ENCODE measurements at places on chromosomes 4 and X.

DNA sequence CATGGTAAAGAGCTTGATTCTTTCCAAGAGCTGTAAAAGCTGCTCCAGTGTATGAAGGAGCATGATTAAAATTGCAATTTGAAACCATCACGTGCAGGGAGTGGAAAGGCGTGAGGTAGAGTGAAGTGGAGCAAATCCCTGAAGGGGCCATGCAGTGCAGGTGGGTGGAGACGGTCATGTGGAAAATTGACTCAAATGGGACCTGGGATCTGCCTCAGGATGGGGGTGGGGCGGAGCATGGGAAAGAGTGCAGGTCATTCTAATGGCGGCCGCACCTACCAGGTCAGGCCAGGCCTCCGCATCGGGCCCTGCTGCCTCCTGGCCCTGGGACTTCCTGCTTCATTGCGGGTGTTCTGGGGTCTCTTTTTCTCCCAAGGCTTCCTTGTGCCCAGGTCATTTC, 25.3 kb upstream of the TRIM60 start:
- DNase-seq: no peak

DNA sequence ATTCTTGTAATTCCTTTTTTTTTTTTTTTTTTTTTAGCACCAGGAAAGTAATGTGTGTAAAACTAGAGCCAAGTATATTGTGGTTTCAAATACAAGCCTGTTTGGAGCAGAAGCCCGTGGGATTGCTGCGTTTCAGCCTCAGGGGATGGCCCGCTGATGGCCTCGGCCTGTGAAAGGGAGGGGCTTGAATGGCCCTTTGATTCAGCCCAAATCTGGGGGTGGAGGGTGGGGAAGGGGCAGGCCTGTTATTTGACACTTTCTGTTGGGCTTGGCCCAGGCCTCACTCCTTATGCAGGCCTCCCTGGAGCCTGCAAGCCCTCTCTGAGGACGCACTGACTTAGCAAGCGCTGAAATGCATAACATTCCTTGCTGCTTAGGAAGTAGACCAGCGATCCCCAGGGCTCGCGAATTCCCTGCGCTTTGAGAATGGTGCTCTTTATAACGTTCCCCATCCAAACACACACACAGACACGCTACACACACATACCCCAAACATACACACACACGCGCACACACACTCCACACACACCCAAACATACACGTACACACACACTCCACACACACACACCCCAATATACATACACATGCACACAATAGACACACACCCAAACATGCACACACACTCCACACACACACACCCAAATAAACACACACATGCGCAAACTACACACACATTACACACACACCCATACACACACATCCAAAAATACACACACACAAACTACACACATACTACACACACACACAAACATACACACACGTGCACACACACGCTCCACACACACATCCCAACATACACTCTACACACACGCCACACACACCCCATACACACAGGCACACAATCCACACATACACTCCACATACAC, 29.6 kb downstream of the TLR10 start:
- DNase-seq: no peak

- DNase-seq: no peak
Measured at GRCh38 chr4:160981083-160981482, 1182.7 kb downstream of the FSTL5 start.

DNA sequence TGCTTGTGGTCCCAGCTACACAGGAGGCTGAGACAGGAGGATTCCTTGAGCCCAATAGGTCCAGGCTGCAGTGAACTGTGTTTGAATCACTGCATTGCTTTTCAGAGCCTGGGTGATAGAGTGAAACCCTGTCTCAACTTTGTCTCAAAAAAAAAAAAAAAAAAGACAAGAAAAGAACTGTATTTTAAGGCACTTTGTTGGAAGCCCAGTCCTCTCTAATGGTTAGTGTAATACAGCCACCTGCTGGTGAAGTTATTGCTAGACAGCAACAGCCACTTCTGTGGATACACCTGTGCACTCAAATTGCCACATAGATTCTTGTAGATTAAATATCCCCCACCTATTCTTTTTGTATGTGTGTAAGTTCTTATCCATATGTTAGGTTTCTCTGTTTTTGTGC, 10.1 kb upstream of the FGG start:
- no peak for DNase-seq

DNA sequence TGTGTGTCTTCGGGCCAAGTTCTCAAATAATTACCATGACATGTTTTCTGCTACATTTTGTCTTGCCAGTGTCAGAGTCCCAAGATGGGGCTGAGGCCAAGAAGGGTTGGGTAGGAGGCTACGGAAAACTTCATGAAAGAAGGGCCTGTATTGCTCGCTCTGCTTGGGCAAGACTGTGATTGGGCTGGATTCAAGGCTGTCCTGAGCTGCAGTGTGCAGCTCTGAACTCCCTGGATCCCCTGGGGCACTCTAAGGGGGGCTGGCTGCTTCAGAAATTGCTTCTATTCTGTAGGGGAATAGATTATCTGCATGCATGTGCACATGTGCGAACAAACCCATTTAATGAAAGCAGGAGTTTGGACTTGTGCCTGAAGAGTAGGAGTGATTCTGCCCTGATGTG, 13.6 kb downstream of the TSPAN6 start:
- DNase-seq: no peak

GRCh38 chrX:153814591-153815315, 15.6 kb downstream of the PDZD4 start:
- no peak for DNase-seq

DNA sequence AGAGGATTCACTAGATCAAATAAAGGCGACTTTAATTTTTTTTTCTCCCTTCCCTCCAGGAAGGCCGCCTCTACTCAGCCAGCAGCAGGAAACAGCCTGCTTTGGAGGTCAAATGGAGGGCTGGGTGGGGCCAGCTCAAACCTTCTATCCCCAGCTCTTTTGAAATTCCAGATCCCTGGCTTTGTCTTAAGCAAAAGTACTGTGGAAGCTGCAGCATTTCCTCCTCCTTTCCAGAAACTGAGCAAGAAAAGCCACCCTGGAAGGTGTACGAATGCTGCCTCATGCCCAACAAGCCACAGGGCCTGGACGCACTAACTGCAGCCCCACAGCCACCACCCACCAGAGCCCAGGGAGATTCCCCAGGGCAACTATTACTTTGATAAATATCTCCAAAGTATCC, 55.1 kb upstream of the ZCCHC13 start:
- no peak for DNase-seq

- peak; percentile 88 for DNase-seq
Measured at GRCh38 chrX:101097546-101098453, at the start of gene CENPI. Gene CENPI, plus strand, starts transcription at chrX:101098204. Its CDS starts 2,867 bp downstream, at chrX:101101071.

GRCh38 chr4:1846580-1846979, 9.4 kb downstream of the LETM1 start:
- no peak for DNase-seq

- no peak for DNase-seq
Measured at GRCh38 chr4:27000122-27000521, 139.5 kb downstream of the STIM2 start.

DNA sequence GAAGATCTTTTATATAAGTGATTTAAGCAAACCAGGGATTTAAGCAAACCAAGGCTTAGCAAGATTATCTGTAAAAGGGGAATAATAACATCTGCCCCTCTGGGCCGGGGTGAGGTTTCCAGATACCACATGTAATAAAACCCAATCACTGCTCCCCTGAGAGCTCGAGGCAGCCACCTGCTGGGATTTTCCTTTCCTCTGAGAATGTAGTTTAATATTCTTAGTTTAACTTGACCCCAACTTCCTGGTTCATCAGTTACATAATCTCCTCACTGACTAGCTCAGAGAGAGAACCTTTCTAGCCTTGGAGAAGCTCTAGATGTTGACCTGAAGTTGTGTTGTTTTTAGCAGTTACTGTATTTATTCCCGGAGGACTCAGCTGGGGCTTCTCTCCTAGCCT, 322.4 kb downstream of the ARHGAP10 start:
- DNase-seq: no peak

DNA sequence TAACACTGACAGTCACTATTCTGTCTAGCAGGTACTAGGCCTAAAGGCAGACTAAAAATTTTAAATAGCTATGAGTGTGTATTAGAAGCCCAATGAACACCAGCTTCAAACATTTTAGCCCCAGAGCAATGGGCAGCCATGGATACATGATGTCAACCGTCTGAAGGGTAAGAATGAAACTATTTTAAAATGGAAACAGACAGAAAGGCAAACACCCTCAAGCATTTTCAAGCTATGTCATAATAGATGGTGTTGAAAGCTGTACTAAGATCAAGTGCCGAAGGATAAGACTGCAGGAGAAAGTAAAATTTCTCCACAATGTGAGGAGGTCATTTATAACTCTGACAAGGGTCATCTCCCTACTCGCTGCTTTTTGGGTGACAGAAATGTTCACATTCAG, 225.0 kb downstream of the COL25A1 start:
- no peak for DNase-seq

DNA sequence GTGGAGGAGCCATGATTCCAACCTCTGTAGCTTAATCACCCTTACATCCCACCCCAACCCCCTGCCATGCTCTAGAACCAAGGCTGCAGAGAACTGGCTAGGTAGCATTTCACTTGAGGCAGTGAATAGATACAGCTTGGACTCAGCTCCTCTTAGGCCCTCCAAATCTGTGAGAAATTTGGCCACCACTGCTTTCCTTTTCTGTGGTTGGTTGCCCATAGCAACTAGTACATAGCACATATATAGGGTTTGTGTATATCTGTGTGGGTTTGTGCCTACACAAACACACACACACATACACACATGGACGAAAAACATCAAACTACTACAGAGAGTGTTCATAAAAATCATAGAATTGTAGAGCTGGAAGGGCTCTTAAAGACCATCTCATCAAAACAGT, 52.0 kb upstream of the CCDC160 start:
- DNase-seq: no peak

- no peak for DNase-seq
Measured at GRCh38 chrX:141839856-141840255, 1.7 kb downstream of the MAGEC3 start.
